Cardiac septum (tissue), 1 donor: ENCODE measurements at places on chromosomes 3 and 15. TPM values are rescaled to one million over a fixed set of nuclear protein-coding genes. Genes with fewer than 3 reads are reported as not detected.

GRCh38 chr3:12192655-12193484 lies 34.2 kb upstream of the TIMP4 start:
- DNase-seq = no peak

DNA sequence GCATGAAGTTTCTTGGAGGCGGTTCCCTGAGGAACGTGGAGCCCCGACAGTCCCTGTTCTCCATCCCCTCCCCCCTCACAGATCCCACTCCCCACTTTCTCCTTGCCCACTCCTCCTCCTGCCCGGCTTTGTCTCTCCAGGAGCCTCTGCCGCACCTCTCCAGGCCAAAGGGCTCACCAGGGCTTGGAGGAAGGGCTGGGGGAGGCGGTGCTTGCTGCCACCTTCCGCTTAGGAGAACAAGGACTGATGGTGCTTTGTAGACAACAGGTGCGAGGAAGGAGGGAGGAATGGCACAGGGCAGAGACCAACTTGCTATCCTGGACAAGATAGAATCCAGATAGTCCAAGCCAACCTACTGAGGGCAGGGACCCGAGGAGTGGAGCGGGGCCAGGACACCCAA lies 103.5 kb upstream of the SMAD3 start:
- DNase-seq = no peak

DNA sequence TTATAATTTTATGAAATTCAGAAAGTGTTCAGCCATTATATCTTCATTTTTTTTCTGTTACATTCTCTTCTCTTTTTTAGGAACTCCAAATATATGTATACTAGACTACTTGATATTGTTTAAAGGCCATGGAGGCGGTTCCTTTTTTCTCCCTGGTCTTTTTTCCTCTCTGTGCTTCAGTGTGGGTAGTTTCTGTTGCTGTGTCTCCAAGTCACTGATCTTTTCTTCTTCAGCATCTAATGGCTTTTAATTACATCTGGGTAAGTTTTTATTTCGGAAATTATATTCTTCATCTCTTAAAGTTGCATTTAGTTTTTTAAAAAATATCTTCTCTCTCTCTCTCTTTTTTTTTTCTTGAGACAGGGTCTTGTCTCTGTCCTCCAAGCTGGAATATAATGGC lies 8.9 kb downstream of the PIGX start:
- no peak for DNase-seq

DNA sequence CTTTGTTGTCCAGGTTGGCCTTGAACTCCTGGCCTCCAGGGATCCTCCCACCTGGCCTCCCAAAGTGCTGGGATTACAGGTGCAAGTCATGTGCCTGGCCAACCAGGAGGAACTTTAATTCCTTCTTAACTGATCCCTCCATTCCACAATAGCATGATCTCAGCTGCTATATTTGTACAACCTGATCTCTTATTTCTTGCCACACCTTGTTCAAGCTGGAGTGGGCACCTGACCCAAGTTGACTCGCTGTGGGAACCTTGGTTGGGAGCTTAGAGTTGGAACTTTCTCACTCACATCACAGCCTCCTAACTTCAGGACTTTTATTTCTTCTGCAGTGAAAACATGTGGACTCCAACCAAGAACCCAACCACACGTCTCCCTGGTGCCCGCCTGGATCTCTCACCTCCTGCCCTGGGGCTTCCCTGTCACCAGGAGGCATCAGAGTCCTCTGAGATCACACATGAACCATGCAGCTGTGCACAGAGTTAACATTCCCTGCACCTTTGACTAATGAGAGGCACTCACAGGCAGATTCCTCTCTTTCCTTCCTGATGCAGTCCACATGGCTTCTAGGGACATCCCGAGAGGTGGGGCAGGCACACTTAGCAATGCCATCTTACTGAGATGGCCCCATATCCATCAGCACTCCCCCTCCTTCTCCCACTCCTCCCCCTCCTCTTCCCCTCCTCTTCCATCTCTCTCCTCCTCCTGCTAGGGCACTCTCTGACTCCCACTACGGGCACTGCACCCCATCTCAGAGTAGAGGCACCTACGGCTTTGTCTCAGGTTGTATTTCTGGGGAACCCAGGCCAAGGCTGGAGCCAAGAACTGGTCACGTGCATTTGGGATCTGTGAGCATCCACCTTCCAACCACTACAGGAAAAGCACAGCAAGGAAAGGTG lies 9.7 kb upstream of the CYFIP1 start:
- no peak for DNase-seq

- peak; percentile 46 for DNase-seq
Measured at GRCh38 chr3:126536126-126536525, 12.2 kb downstream of the CHST13 start.

- no peak for DNase-seq
Measured at GRCh38 chr3:82342521-82342920, 581.1 kb upstream of the GBE1 start.

- no peak for DNase-seq
Measured at GRCh38 chr3:98710067-98710659, 53.0 kb upstream of the ST3GAL6 start.

GRCh38 chr3:69142090-69142489 lies 19.7 kb upstream of the LMOD3 start:
- DNase-seq = no peak

GRCh38 chr3:99429502-99429901 lies 208.9 kb upstream of the COL8A1 start:
- DNase-seq = no peak

- no peak for DNase-seq
Measured at GRCh38 chr15:98855815-98856531, 151.6 kb downstream of the PGPEP1L start.

GRCh38 chr3:52721002-52721729 lies 15.3 kb downstream of the SPCS1 start:
- no peak for DNase-seq

DNA sequence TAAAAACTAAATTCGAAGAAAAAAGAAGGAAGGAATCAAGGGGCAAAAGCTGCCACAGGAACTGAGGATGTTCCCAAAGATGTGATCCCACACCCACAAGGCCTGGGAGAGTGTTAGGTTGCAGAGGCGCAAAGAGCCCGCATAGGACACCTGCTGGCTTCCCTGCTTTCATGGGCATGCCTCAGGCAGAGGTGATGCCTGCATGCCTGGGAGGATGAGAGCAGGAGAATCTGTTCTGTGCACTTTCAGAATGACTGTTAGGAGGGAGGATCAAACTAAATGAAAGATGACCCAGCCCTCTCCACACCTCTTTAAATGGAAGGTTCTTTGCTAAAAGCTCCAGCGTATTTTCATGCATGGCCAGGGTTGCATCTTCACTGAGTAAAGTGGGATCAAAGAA lies 162.4 kb downstream of the PLCL2 start:
- no peak for DNase-seq

DNA sequence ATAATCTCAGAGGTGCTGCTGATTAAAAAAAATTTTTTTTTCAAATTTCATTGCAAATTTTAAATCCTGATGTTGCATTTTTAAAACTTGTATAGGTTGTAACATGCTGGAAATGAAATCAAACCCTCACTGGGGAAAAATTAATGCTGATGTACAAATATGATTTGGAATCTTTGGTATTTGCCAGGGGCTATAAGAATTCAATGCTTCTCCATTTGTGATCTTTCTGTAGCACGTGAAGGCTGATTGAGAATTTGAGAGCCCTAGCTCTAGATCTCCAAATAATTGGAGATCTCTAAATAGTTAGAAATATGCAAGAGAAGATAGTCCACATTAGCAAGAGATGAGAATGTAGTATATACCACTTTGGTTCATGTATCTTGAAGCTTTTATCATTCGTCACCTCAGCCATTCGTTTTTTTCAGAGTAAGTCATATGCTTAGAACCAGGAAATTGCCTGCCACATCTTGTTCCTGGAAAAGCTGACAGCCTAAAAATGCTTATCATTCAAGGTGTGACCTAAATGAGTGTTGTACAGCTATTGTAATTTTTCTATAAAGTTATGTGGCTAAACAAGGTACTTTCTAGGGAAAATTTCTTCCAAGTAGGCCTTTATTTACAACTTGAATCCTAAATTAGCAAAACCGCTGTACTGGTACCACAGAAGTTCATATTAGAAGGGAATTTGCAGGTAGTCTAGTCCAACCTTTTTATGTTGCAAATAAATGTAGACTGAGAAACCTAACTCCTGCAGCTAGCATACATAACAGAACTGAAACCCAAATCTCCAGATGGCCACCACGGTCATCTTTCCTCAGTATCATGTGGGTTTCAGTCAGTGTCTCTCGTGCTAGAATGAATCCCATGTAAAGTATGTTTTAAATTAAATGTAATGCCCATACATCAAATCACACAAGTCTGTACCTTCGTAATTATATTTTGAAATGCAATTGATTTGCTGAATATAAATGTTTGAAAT lies 48.5 kb downstream of the FNDC3B start:
- DNase-seq = no peak

DNA sequence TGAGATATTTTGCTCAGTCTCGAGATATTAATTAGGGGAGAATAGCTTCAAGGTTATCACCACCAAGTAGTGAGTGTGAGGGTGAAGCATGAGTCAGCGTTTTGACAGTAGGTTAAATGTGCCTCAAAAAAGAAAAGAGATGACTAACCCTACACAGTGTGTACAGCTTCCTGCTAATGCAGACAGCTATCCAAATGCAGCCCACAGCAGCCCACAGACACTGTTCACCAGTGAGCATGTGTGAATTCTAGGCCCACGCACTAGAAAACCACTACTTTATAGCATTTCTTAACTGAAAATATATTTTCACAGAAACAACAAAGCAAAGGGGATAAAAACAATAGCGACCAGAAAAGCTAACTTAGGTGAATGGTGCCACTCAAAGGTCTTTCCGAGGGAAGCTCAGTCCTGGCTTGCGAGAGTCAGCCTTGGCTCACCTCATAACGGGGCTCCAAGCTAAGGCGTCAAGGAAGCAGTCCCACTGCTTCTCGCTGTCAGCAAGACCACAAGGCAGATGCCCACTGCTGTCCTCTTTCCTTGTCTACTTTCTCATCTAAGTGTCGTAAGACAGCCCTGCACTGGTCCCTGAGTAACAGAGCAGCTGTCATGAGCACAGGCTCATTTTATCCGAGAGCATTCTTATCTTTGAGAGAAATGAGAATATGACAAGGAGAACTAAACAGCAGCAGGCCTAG lies 47.6 kb downstream of the TXNRD3 start:
- DNase-seq = no peak

GRCh38 chr3:10469441-10470119 lies 35.8 kb downstream of the ATP2B2 start:
- no peak for DNase-seq

DNA sequence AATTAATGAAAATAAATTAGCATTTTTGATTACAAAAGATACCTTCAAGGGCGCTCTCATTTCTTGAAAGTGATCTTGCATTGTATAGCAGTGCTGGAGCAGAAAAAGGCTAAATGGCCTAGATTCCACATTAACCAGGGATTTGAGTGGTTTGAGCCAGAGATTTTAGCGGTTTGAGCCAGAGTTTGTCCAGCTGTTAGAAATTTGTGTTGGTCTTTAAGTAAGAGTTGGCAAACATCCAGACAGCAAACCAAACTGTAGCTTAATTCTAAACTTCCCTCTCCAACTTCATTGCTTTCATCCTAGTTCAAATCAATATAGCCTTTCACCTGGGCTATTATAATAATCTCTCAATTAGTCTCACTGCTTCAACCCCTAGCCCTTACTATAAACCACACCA lies 351.7 kb downstream of the IGSF11 start:
- DNase-seq = no peak

DNA sequence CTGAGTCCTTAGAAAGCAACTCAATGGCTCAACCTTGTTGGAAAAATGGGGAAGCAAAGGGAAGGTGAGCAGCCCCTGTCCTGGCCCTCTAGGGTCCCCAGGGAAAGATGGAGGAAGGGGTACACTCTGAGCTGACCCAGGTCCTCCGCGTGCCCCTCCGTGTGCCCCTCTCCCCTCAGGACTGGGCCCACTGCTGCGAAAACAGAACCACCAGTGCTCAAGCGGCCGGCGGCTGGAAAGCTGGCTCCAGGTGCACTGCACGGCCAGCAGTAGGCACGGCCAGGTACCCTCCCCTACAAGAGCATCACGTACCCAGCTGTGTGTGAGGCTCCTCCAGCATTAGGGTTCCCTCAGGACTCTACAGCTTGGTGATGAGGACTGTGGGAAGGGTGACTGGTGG lies 26.3 kb downstream of the RAB43 start:
- DNase-seq = no peak

DNA sequence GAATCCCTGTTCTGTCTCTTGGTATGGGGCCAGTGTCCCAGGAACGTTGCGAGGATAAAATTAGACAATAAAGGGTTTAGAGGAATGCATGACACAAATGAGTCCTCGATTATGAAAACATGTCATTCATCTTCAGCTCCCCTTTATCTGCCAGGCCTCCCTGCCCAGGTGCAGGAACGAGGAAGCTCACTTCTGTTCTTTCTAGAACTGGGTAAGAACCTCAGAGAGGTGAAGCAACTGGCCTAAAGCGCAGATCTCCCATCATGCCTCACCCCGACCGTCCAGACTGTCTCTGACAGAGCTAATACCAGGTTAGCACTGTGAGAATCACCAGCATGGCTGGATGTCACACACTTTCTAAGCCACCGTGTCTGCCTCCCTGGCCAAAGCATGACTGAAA lies 1.5 kb upstream of the ITIH1 start:
- peak; percentile 39 for DNase-seq

- DNase-seq = no peak
Measured at GRCh38 chr3:185605566-185605965, 19.5 kb downstream of the SENP2 start.

DNA sequence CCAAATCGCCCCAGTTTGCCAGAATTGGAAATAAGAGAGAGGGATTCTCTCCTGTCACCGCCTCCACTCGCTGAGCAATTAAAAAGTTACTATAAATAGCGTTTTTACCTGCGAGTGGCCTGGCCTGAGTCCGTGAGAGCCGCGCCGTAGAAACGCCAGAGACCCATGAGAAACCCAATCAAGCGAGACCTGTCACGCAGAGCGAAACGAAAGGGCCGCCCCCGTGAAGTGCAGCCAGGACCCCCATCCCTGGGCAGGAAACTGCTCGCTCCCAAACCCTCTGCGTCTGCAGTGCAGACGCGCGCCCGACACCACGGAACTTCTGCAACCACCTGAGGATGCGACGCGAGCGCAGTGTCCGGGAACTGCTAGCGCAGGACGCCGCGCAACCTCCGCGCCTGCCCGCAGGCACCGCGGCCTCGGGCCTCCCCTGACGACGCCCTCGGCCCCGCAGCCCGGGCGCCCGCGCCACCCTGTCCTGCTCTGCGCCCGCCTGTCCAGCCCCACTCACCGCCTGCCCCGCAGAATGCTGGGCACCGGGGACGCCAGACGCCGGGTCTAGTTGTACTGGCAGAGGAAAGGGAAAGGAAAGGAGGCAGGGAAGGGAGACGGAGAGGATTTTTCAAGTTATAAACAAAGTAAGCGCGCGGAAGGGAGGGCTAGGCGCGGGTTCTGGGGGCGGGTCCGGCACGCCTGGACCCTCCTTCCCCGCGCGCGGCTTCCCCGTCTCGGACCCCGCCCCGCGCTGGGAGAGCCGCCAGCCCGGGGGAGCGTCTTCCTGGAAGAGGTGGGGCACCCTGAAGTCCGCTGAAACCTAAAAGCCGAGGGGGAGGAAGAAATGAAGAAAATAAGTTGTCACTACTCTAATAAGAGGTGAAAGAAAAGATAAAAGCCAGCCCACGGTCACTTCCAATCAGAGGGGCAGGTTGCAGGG lies at the start of gene PLSCR4:
PLSCR4 (minus strand) TSS at position 657 of the 934 bp plus-strand sequence. CDS start 29,034 bp downstream, outside the sequence.
- DNase-seq = peak; percentile 88

GREM1 gene
- 0.59 TPM for total RNA-seq

C3orf20 gene
- total RNA-seq = 0.32 TPM

SH2D7 gene
- not detected for total RNA-seq

SIDT1 gene
- total RNA-seq = 0.89 TPM

SNTN gene
- not detected for total RNA-seq

CORO2B gene
- 2.7 TPM for total RNA-seq

GPR160 gene
- 0.78 TPM for total RNA-seq

ITIH1 gene
- total RNA-seq = 0.35 TPM

MKRN3 gene
- 0.32 TPM for total RNA-seq

TF gene
- total RNA-seq = 5.8 TPM

CD80 gene
- 0.46 TPM for total RNA-seq

SERPINI2 gene
- total RNA-seq = 0.46 TPM

ZNF774 gene
- 5.6 TPM for total RNA-seq

SH3GL3 gene
- total RNA-seq = not detected
